ENCODE measurements at places on chromosomes 1 and 21.

DNA sequence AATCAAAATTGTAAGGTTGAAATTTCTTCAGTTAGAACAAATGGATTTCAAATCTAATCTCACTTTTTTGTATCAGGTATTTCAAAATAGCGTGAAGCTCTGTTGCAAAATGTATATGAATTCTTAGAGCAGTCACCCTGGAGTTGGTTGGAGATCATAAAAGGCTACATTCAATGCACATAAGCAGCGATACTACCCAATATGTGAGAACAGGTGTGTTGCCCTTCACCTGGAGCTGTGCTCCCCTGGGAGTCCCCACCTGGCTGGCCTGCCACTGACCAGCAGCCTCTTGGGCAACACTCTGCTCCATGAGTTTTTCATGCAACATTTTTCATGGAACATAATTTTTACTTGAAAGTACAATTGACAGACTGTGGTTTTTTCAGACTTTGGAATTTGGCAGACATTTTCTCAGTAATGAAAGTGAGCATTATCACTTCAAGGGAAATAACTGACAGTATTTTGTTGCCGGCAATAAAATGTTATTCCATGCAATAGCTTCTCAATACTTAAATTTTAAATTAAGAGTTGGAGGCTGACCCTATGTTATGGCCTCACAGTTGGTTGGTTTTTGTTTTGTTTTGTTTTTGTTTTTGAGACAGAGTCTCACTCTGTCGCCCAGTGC lies 95.1 kb downstream of the ST3GAL3 start:
- no peak for DNase-seq

DNA sequence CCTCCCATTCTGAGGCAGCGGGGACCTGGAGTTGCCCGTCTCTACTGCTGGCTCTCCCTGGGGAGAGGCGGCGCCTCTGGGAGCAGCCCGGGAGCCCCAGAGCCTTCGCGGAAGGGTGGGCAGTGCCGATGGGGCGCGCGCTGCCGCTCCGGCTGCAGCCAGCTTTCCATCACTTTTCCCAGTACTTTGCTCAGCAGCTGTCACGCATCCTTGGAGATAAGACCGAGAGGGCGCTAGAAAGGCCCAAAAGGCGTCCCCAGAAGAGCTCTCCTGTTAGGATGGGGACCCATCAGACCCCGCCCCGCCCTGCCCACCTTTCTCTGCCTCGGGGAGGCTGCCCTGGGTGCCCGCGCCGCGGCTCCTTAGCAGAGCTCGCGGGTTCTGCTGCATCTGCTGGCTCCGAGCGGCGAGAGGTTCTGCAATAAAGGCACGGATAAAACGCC lies 534 bp downstream of the KCNH1 start:
- no peak for DNase-seq

GRCh38 chr1:44707959-44708831 lies 22.8 kb downstream of the RNU5D-1 start:
- no peak for DNase-seq

DNA sequence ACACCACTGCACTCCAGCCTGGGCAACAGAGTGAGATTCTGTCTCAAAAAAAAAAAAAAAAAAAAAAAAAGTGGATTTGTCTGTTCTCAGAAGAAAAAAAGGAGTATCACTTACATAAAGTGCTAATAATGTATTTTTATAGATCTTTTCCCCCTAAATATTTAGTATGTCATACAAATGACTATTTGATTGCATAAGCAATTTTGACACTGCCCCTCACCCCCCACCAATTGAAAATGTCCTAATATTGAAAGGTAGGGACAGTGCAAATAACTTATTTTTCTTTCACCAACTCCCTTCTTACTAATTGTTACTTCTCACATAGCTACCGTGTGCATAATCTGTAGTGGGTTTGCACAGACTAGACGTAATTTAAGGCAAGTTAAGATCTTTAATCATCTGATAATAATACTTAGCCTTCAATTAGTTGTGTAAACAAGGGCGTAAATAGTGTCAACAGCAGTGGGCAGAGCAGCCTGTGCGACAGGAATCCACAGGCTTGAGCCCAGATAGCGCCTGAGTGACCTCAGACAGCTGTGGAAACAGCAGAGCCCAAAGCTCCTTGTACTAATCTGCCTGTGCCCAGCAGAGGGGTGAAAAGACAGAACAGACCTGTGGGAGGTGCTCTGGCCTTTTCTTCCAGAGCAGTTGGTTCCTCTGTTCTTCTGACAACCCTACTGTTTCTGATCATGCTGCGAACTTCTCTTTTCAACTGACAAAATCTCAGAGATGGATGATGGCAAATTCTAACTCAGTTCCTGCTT lies 4.5 kb upstream of the IER5 start:
- DNase-seq, result peak; percentile 47

- DNase-seq, result no peak
Observed at GRCh38 chr21:34926803-34927467, 122.2 kb downstream of the RUNX1 start.

GRCh38 chr21:25907573-25908275 lies 173.0 kb downstream of the GABPA start:
- no peak for DNase-seq

- DNase-seq, result no peak
Observed at GRCh38 chr1:150829751-150830150, 21.7 kb upstream of the CTSK start.

DNA sequence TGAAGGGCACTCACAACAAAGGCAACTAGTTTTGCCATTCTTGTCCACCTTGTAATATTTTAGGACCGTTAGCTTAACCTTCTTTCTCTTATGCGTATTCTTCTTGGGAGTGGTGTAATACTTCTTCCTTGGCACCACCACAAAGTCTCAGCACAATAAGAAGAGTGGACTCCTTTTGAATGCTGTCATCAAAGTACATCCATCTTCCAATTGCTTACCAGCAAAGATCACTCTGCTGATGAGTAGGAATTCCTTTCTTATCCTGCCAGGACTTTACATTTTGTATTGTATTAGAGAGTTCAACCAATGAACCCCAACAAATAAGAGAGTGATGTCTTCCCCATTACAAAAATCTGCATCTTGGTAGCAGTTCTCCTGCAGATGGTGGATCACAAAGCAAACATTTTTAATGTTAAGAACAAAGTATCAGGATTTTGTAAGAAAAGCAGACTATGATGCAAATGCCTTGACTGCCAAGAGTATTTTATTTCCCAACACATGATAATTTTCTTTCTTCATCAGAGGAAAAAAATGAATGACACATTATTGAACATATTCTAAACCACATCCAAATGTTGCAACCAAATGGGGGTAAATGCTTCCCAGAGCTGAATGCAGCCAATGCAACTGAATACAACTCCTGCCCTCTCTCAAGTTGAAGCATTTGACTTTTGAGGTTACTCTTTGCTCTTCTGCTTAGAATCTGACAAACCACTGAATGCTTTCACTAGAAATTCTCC lies 5.1 kb upstream of the ARNT start:
- no peak for DNase-seq

GRCh38 chr1:8241417-8242014 lies 76.4 kb upstream of the SLC45A1 start:
- DNase-seq, result no peak

DNA sequence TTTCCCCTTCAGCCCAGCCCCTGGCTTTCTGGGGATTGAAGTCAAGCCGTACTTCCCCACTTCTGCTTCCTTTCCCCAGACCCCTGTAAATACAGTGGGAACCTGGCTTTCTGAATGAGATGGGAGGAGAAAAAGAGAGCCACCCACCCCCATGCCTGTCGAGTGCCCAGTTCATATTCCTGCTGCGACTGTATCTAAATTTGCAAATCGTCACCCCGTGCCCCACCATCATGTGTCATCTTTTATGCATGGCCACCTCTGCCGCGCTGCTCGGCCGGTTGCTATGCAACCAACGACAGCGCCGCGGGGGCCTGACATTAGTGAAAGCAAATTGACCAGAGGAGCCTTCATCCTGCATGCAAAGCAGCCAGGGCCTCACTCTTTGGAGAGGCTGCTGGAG lies 143.0 kb downstream of the ELAVL4 start:
- no peak for DNase-seq

GRCh38 chr1:98702976-98703375 lies 41.5 kb downstream of the SNX7 start:
- no peak for DNase-seq

DNA sequence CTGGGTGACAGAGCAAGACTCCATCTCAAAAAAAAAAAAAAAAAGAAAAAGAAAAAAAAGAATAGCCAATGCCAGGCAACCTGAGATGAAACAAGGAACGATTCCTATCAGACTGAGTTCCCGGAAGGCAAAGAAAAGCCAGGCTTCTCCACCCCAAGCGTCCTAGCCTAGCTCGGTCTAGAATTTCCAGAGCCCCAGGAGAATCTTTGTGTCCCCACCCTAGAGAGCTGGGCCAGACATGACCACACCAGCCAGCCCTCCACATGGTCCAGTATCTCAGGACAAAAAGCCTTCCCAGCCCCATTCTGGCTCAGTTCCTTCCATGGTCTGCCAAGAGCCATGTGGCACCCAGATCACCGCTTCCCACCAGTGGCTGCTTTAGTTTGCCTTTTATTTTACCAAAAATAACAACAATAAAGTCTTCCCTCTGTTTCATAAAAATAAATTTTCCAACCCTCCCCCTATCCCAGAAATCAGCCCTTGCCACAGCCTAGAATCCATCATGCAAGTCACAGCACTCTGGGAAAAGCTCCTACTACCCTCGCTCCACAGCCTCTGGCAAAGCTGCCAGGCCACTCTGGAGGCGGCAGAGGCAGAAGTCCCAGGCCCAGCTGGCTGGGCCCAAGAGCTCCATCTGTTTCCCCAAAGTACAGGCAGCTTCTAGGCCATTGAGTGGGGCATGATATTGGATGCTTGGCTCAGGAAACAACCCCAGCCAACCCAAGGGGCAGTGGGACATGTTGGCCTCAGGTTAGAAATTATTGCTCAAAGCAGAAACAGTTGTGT lies 3.5 kb upstream of the MKNK1 start:
- no peak for DNase-seq

DNA sequence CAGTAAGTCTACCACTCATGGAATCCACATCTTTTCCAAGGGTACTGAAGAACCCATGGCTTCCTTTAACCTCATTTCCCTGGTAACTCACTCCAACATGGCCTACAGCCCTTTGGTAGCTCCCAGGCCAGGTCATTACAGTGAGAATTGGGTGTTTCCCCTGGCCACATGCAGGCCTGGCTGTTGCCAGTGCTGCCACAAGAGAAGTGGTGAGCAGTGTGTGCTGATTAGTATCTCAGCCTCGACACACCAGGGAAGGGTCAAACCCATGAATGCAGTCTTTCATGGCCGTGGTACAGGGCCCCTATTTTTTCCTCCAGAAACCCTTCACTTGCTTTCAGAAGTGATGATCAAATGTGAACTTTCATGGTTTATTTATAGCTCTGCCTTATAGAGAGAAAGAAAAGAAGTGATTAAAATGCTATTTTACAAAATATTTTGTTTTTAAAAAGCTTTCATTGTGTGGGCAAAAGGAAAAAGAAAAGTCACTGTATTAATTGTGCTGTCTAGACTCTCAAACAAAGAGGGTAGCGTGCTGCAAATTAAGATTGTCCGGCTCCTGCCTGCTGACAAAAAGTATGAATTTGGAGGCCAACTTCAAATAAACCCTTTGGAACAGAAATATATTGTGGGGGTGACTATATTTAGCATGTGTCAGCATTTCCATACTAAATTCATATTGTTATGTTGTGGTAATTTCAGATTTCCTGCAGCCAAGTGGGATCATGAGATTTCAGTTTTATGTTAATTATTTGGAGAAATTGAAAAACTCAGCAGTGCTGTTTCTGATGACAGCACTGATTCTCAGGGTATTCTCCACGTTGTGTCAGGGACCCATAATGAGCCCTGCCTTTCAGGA lies 62.0 kb upstream of the HOOK1 start:
- no peak for DNase-seq

DNA sequence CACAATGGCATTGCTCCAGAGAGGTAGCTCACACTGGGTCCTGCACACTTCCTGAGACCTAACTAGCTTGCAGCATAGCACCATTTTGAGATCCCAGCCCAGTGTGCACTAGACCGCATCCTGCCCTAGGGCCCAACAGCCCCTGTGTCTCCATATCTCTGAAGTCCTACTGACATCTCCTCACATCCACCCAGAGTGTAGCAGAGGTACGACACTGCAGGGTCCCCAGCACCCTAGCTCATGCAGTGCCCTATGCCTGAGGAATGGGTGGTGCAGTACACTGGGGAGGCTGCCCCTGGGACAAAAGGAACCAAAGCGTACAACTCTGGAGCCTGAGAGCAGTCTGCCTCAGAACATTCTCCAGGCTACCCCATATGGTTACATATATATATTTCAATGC lies 111.4 kb upstream of the DEPDC1 start:
- no peak for DNase-seq

- no peak for DNase-seq
Observed at GRCh38 chr1:103111926-103112325, 3.6 kb upstream of the COL11A1 start.

- DNase-seq, result no peak
Observed at GRCh38 chr1:153359241-153359640, 1.6 kb downstream of the S100A9 start.

- DNase-seq, result no peak
Observed at GRCh38 chr1:31593136-31593665, 16.9 kb downstream of the TINAGL1 start.

DNA sequence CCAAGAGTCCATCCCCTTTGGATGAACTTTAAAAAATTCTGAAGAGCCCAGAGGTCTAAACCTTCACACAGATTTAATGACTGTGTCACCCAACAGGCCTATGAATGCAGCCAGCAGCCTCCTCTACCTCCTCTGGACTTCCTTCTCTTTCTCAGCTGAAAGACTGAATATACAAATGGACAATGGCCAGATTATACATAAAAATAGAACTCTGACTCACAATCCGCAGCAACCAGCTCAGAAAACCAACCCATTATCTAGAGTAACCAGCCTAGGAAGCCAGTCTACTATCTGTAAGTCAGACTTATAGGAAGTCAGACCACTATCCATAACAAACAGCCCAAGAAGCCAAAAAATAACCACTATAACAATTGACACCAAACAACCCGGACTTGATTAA lies 224.5 kb downstream of the ASTN1 start:
- DNase-seq, result no peak

DNA sequence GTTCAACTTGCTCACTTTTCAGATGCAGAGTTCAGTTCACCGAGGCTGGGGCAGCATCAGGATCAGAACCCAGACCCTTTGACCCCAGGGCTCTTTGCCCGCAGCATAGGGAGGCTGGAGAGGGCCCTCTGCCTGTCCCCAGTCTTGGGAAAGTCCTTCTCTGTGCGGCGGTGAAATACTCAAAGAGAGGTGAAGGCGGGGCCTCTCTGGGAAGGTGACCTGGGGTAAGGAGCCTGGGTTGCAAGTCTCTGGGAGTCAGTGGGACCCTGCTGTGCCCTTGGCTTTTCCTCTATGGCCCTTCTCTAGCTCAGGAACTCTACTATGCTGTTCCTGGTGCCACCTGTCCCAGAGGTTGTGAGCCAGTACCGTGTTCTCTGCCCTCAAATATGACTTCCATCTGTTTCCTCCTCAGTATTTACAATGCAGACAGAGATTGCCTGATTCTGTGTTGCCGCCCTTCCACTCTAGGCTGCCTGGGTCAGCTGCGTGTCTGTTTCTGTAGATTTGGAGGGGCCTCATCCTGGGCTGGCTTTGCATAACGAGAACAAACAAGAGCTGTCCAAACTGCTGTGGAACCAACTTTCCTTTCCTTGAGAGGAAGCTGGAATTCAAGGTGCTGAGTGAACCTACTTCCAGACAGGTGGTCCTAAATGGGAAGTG lies 18.7 kb upstream of the ZBTB21 start:
- DNase-seq, result no peak
